ENCODE measurements at places on chromosomes 11 and 22. TPM values are rescaled to one million over a fixed set of nuclear protein-coding genes. Genes with fewer than 3 reads are reported as not detected.

USP2 gene
- 21.9 TPM for total RNA-seq

TMEM121B gene
- total RNA-seq, result 0.20 TPM

SCGB1D2 gene
- not detected for total RNA-seq

C11orf16 gene
- total RNA-seq, result not detected

LGR4 gene
- total RNA-seq, result 165 TPM

GRCh38 chr11:74417379-74417804 lies 19.2 kb upstream of the PGM2L1 start:
- peak overlapping the region; percentile 57 for H3K27ac ChIP-seq
- no peak for DNase-seq
- H3K36me3 ChIP-seq, result no peaks in the 10 kb centered on the region
- H3K4me3 ChIP-seq, result no peak overlapping the region
- H3K27me3 ChIP-seq, result no peaks in the 10 kb centered on the region

GRCh38 chr11:64608636-64609035 lies 17.6 kb downstream of the SLC22A12 start:
- no peak for DNase-seq
- no peak overlapping the region for H3K27ac ChIP-seq
- H3K36me3 ChIP-seq, result no peaks in the 10 kb centered on the region
- H3K4me1 ChIP-seq, result peaks cover 4% of the 10 kb centered on the region

- H3K36me3 ChIP-seq, result no peaks in the 10 kb centered on the region
- no peak overlapping the region for H3K4me3 ChIP-seq
- H3K27ac ChIP-seq, result peak overlapping the region; percentile 45
- H3K27me3 ChIP-seq, result no peaks in the 10 kb centered on the region
These were observed 107.4 kb downstream of the SIK3 start for GRCh38 chr11:116990811-116991210.

DNA sequence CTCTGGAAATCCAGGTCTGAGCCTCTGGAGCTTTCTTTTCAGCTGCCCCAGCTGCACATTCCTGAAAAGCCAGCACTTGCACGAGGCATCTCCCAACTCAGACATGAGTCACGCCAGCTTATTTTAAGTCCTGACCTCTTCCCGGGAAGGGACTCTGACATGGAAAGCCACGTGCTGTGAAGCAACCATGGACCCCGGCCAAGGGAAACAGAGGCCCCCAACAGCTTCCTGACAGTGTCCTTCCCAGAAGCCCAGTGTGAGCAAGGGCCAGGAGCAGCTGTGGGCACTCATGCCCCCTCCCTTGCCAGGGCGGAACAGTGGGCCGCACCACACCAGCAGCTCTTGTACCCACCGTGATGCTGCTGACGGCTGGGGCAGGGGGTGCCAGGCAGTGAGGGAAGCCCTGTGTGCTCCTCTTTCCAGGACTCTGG lies 118.8 kb upstream of the CADM1 start:
- no peaks in the 10 kb centered on the region for H3K36me3 ChIP-seq
- no peaks in the 10 kb centered on the region for H3K27me3 ChIP-seq
- H3K4me1 ChIP-seq, result peaks cover 11% of the 10 kb centered on the region
- no peak overlapping the region for H3K4me3 ChIP-seq

DNA sequence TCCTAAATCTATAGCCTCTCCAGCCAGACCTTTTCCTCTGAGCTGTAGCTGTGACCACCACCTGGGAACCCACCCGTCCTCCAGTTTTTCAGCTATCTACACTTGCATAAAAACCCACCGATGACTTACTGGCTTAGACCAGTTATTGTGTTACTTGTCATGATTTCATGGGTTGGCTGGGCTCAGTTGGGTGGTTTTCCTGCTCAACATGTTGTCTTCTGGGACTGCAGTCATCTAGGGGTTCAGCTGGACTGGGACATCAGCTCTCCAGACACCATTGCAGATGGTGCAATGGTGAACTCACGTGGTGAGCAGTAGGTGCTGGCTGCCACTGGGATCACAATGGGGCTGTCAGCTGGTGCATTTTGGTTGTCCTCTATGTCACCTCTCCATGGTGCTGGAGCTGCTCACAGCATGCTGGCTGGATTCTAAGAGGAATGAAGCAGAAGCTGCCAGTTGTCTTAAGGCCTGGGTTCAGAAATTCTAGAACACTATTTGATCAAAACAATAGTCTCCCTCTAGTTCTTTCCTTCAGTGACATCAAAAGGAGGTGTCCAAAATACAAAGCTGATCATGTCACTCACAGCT lies 1.3 kb upstream of the SYT13 start:
- H3K4me3 ChIP-seq, result no peak overlapping the region
- DNase-seq, result no peak
- peaks cover 9% of the 10 kb centered on the region for H3K4me1 ChIP-seq
- H3K27me3 ChIP-seq, result peaks cover 36% of the 10 kb centered on the region

DNA sequence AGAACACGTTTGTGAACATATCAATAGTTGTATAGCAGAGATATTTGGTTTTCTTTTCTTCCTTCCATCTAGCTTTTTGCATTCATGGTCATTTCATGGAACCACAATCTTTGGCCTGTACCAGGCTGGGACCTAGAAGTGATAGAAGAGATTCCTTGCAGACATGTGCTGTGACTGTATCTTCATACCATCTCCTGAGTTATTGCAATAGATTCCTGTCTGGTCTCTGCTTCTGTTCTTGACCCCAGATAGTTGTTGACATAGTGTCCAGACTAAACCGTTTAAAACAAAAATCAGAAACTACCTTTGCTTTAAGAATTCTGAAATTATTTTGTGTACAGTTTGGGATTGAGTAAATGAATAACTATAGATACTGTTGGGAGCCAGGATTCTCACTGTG lies 16.8 kb downstream of the PANX1 start:
- no peak overlapping the region for H3K27ac ChIP-seq
- no peaks in the 10 kb centered on the region for H3K36me3 ChIP-seq
- no peaks in the 10 kb centered on the region for H3K27me3 ChIP-seq
- H3K4me3 ChIP-seq, result no peak overlapping the region
- peaks cover 13% of the 10 kb centered on the region for H3K4me1 ChIP-seq

GRCh38 chr22:27456696-27457503 lies 344.7 kb downstream of the MN1 start:
- no peaks in the 10 kb centered on the region for H3K27me3 ChIP-seq
- no peaks in the 10 kb centered on the region for H3K36me3 ChIP-seq
- no peak overlapping the region for H3K27ac ChIP-seq
- no peak for DNase-seq
- H3K4me1 ChIP-seq, result no peaks in the 10 kb centered on the region
- H3K4me3 ChIP-seq, result no peak overlapping the region

DNA sequence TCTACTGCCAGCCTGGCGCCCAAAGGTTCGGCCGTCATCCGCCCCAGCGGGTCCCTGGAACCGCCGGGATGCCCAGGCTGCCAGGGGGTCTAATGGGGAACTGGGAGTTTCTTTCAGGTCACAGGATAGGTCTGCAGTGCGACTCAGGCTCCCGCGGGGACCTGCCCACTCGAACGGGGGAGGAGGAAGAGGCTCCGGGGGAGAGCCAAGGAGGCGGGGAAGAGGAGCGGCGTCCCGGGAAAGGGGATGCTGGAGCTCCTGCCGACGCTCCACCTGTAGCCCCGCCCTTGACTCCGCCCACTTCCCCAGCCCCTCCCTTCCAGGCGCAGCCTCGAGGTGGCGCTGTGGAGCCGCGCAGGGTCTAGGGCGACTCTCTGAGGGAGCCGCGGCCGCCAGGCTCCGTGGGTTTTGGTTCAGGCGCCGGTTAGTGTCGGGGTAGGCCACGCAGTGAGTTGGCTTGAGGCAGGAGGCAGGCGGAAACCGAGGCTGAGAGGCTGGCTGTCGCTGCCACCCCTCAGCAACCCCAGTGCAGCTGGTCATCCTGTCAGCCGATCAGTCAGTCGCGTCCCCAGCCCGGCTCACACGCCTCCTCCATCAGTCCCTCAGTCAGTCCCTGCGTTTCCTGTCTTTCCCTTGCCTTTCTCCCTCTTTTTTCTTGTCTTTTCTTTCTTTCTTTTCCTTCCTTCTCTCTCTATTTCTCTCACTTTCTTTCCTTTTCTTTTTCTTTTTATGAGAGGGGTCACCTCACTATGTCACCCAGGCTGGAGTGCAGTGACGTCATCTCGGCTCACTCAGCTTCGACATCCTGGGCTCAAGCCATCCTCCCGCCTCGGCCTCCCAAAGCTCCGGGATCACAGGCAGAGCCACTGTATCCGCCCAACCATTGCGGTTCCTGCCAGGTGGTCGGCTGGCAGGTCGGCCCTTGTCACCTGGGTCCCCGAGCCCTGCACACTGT lies 26.4 kb downstream of the YWHAH start:
- H3K27ac ChIP-seq, result peak overlapping the region; percentile 37
- H3K27me3 ChIP-seq, result no peaks in the 10 kb centered on the region
- H3K4me3 ChIP-seq, result peak overlapping the region; percentile 25
- DNase-seq, result peak; percentile 91

DNA sequence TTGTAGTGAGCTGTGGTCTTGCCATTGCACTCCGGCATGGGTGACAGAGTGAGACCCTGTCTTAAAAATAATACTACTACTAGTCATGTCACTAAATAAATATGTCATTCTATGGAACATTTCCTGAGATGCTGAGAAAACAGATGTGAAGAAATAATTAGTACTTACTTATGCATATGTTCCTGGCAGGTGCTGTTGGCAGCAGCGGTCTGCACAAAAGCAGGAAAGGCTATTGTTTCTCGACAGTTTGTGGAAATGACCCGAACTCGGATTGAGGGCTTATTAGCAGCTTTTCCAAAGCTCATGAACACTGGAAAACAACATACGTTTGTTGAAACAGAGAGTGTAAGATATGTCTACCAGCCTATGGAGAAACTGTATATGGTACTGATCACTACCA lies 8.8 kb downstream of the ARCN1 start:
- no peaks in the 10 kb centered on the region for H3K27me3 ChIP-seq
- DNase-seq, result no peak
- H3K4me3 ChIP-seq, result no peak overlapping the region
- no peak overlapping the region for H3K27ac ChIP-seq
- H3K36me3 ChIP-seq, result peaks cover 49% of the 10 kb centered on the region

DNA sequence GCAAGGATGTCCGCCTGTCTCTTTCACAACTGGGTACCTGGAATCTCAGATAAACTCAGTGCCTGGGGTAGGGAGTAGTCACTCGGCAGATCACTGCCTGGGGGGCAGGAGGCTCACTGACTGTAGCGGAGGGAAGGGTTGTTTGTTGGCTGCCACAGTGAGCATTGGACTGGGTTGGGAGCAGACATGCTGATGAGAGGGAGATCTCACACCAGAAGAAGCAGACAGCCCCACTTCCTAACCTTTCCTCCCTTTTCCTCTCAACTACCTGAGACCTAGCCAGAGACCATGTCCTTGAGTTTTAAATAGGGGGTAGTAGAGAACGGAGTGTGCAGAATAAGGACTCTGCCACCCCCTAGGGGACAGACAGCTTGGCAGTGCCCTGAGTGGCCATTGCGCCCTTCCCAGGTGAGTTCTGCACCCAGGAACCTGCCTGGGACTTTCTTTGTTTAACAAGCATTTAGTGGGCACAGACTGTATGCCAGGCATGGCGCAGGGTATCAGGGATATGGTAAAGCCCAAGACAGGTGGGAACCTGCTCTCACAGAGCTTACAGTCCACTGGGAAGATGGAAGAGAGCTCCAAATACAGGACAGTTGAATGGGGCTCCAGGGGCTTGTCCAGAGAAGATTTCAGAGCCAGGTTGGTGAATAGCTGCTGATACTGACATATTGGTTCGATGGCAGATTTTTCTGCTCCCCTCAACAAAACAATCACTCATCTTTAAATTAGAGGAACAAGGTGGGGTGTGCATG lies 115.7 kb upstream of the NNMT start:
- peak overlapping the region; percentile 96 for H3K27ac ChIP-seq
- H3K36me3 ChIP-seq, result no peaks in the 10 kb centered on the region
- peak; percentile 80 for DNase-seq
- H3K4me3 ChIP-seq, result no peak overlapping the region
- H3K27me3 ChIP-seq, result no peaks in the 10 kb centered on the region
- H3K4me1 ChIP-seq, result peaks cover 78% of the 10 kb centered on the region

- no peak overlapping the region for H3K27ac ChIP-seq
- H3K36me3 ChIP-seq, result no peaks in the 10 kb centered on the region
- H3K4me1 ChIP-seq, result no peaks in the 10 kb centered on the region
- no peak overlapping the region for H3K4me3 ChIP-seq
These were observed 884.7 kb downstream of the BRD1 start for GRCh38 chr22:48942698-48943566.

Measured in transverse colon (tissue), 4 donors.